ENCODE measurements at places on chromosomes 1 and 21. TPM values are rescaled to one million over a fixed set of nuclear protein-coding genes. Genes with fewer than 3 reads are reported as not detected.

Gene RGS1
- total RNA-seq, result not detected

Gene CD5L
- not detected for total RNA-seq

Gene CZIB
- total RNA-seq, result 42.6 TPM

Gene OR2L2
- total RNA-seq, result 0.16 TPM

Gene MSH4
- total RNA-seq, result 0.49 TPM

Gene PALMD
- total RNA-seq, result not detected

Gene DSTYK
- total RNA-seq, result 6.3 TPM

Gene RIMKLA
- total RNA-seq, result 10.6 TPM

Gene CYYR1
- total RNA-seq, result not detected

Gene BRWD1
- total RNA-seq, result 37.1 TPM

Gene ERICH3
- total RNA-seq, result not detected

Gene PLEKHA6
- 21.8 TPM for total RNA-seq

Gene LENEP
- total RNA-seq, result 0.50 TPM

Gene CSDE1
- 403 TPM for total RNA-seq

Gene CASQ1
- total RNA-seq, result not detected

Gene SYPL2
- total RNA-seq, result 0.32 TPM

Gene SPRR2A
- total RNA-seq, result not detected

Gene AIM2
- total RNA-seq, result not detected

Gene KCNA3
- not detected for total RNA-seq

Gene PWP2
- 30.6 TPM for total RNA-seq

Gene CIART
- total RNA-seq, result 2.6 TPM

Gene SLC25A33
- 11.2 TPM for total RNA-seq

Gene RORC
- total RNA-seq, result not detected

Gene LCE1C
- not detected for total RNA-seq

Gene LIN28A
- total RNA-seq, result 5.7 TPM

Gene DUSP12
- 51.2 TPM for total RNA-seq
